NCI-H524 treated with DMSO at 0.1 percent for 48 hours (cell line): ENCODE measurements at places on chromosomes 16 and 17.

DNA sequence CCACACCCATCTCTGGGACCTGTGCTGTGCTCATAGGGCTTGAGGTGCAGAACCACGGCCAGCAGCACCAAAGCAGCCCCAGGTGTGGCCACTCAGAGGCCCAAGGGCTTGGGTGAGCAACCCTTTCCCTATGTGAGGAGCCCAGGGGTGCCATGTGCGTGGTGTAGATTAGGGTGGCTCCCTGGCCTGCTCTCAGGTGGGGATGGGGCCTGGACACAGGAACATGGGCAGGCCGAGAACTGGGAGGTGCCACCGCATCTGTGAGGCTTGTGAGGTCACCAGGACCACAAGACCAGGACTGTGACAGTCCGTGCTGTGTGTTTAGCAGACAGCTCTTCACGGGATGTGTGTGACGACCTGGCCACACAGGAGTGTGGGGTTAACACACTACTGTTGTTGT lies 103.5 kb upstream of the ZNF750 start:
- DNase-seq, result no peak

- no peak for DNase-seq
Measured at GRCh38 chr16:3729161-3730112, 12.1 kb upstream of the TRAP1 start.

DNA sequence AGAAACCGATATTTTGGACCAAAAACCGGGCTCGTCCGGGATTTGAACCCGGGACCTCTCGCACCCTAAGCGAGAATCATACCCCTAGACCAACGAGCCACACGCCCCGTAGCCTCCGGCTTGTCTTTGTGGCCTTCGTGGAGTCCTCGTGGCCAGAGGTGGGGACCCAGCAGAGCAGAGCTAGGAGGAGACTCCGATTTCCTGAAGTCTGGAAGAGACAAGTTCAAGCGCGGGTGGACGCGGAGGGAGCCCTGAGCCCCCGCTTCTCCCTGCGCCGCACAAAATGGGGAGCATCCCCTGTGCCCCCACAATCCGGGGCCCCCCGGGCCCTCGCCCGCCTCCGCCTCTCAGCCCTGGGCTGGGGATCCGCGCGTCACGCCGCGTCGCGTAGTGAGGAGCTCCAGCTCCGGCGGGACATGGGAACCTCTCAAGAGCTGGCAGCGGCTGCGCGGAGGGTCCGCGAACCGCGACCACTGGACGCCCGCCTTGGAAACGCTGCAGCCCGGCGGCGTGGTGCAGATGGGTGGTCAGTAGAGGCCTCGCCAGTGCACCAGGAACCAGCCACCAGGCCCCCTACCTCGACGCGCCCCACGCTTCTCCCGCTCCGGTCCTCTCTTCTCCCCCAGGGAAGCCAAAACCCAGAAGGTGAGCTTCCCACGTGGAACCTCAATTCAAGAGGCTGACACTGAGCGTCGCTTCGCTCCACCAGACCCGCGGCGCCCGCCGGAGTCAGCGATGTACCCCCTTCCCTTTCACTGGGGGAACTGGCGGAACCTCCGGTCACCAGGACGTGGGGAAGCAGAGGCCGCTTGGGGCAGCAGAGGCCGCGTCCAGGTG lies 5.2 kb upstream of the OR1F1 start:
- DNase-seq, result peak; percentile 10

DNA sequence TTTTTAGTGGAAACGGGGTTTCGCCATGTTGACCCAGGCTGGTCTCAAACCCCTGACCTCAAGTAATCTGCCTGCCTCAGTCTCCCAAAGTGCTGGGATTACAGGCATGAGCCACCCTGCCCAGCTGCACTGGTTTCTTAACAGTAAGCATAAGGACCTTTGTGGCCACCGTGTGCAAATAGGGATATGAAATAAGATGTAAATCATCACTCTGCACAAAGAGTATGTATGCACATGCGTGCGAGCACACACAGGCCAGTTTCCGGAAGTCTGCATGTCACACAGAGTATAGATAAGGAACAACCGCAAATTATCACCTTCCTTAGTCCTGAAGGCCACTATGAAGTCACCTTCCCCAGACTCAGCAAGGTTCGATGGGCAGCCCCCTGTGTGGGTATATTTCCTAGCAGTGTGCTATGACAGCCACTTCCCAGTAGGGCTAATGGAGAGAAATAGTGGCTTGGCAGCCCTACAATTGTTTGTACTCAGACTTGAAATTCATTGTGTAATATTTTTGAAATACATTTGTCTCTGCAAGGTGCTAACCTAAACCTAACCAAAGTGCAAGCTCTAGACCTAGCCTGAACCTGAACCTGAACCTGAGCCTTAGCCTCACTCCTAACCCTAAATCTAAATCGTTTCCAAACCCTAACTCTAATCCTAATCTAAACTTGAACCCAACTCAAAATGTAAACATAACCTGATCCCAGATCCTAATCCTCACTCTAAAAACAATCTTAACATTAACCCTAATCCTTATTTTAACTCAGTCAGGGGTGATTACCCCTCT lies 48.4 kb upstream of the SKAP1 start:
- no peak for DNase-seq
